T-helper 2 cell (primary cell): ENCODE measurements at places on chromosomes 7 and 10.

GRCh38 chr10:48880016-48880705, 59.5 kb downstream of the LRRC18 start:
- DNase-seq = no peak

GRCh38 chr10:49243610-49244283, 55.2 kb upstream of the C10orf71 start:
- DNase-seq = no peak

GRCh38 chr10:75672111-75672671, 240.8 kb downstream of the LRMDA start:
- DNase-seq = no peak

- DNase-seq = no peak
These were observed 2.6 kb downstream of the ZC3HAV1 start for GRCh38 chr7:139106959-139107358.

- no peak for DNase-seq
These were observed 8.0 kb downstream of the RRP12 start for GRCh38 chr10:97393034-97393573.

DNA sequence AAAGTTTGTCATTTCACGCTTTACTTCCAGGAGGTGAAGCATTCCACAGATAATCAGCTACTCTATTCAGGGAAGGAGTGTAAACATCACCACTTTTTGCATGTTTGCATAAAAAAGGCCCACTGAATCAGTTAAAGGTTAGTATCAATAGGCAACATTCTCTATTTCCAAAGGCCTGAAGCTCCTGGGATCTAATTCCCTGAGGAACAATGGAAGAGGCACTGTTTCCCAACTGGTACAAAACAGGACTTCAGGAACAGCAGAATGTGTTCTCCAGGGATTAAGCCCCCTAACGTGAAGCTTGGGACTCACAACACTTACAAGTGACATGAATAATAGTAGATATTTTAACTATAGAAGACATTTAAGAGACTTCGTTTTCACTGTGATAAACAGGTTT, 6.1 kb downstream of the LRRN3 start:
- DNase-seq = no peak

DNA sequence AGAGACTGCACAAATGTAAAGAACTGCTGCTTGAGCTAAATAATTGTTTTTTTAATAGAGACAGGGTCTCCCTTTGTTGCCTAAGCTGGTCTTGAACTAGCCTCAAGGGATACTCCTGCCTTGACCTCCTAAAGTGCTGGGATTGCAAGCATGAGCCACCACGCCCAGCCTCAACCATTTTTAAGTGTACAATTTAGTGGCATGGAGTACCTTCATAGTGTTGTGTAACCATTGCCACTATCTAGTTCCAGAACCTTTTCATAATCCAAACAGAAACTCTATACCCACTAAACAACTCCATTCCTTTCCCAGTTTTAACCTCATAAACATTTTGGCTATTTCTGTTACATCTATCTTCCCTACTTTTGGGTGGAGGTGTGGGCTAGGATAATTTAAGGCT, 6.7 kb downstream of the EIF4H start:
- no peak for DNase-seq

DNA sequence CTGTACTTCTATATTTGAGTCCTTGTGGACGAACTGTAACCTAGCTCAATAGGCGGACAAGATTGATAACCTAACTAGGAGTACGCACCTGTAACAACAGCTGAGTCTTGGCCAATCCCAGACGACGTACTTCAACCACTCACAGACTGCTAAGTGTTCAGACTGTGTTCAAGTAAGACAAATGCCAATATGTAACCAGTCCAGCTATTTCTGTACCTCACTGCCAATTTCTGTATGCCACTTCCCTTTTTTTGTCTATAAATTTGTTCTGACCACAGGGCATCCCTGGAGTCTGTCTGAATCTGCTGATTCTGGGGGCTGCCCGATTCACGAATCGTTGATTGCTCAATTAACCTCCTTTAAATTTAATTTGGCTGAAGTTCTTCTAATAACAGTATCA, 32.2 kb downstream of the HACD1 start:
- DNase-seq = no peak

DNA sequence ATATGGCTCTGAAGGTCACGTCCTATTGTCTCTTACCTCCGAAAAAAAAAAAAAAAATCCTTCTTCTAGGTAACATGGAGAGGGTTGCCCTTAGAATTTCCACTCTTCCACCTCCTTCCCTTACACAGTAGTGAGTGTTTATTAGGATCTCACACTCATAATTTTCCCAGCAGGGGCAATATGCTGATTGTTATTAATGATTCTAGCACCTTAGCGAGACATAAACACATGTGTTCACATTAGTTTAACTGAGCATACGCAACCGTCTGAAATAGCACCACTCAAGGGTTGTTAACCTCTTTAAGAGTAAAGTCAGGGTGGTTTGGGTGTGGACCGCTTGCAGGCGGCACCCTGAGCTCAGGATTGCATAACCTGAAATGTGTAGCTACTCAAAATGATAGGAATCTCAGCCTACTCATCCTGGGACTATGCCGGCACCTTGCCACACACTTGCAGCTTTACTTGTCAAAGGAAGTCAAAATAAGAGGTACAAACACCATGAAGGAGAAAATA, 52.2 kb downstream of the CPEB3 start:
- no peak for DNase-seq

GRCh38 chr7:120806669-120807068, 51.3 kb downstream of the TSPAN12 start:
- DNase-seq = no peak

GRCh38 chr7:92177362-92177761, 1.6 kb downstream of the LRRD1 start:
- no peak for DNase-seq

DNA sequence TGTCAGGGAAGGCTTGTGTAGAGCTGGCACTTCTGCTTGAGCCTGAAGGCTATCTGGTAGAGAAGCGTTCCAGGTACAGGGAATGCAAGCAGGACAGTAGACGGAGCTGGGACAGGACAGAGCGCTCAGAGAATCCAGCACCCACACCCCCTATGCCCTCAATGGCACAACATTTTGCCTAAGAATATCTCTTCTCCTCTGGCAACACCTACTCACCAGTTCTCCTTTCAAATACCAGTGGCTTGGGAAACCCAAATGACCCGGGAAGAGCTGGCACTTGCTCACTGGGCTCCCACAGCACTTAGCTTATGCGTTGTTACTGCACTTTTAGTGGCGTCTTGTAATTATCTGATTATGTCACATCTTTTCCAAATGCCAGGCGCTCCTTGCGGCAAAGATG, 118.6 kb downstream of the RNF216 start:
- no peak for DNase-seq

- no peak for DNase-seq
These were observed 35.3 kb downstream of the SLC16A9 start for GRCh38 chr10:59674215-59674836.

GRCh38 chr10:86963341-86963919, 4.9 kb upstream of the ADIRF start:
- DNase-seq = no peak

DNA sequence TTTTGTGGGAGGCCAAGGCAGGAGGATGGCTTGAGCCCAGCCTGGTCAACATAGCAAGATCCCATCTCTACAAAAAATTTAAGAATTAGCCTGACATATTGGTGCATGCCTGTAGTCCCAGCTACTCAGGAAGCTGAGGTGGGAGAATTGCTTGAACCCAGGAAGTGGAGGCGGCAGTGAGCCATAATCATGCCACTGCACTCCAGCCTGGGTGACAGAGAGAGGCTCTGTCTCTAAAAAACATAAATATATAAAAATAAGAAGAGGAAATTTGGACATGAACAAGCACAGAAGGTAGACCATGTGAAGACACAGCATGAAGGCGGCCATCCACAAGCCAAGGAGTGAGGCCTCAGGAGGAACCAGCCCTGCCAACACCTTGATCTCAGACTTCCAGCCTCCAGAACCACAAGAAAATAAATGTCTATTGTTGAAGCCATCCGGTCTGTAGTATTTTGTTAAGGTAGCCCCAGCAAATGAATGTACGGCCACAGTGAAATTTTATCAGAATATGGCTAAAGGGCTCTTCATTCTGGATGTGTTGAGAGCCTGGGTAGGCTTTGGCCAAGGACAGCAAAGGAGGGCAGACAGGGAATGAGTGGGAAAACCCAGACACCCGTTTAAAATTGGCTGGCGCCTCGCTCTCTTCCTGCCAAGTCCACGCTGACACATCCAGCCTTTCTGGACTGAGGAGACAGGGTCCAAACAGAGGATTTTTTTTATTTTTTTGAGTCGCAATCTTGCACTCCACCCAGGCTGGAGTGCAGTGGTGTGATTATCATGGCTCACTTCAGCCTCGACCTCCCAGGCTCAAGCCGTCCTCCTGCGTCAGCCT, 12.9 kb upstream of the GRID2IP start:
- no peak for DNase-seq

GRCh38 chr10:60340973-60341372, 48.7 kb downstream of the ANK3 start:
- no peak for DNase-seq

GRCh38 chr10:58209669-58210068, 58.0 kb downstream of the IPMK start:
- DNase-seq = no peak

DNA sequence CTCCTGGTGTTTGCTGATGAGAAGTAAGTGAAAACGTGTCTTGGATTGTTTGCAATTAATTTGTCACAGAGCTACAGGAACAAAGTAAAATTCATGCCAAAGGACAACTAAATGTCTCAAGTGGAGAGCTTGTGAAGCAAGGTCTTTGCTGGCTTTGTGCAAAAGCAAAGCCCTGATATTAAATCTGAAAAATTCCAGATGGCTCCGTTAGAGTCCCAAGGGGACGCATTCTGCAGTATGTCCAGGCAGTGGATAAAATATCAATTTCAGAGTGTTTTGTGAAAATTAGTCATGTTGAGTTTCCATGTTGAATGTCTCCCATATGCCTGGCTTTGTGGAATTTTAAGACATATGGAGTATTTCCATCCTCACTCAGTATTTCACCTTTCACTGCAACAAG, 102.5 kb upstream of the PTN start:
- DNase-seq = no peak

- DNase-seq = no peak
These were observed 70.2 kb downstream of the EVX1 start for GRCh38 chr7:27312820-27313219.

DNA sequence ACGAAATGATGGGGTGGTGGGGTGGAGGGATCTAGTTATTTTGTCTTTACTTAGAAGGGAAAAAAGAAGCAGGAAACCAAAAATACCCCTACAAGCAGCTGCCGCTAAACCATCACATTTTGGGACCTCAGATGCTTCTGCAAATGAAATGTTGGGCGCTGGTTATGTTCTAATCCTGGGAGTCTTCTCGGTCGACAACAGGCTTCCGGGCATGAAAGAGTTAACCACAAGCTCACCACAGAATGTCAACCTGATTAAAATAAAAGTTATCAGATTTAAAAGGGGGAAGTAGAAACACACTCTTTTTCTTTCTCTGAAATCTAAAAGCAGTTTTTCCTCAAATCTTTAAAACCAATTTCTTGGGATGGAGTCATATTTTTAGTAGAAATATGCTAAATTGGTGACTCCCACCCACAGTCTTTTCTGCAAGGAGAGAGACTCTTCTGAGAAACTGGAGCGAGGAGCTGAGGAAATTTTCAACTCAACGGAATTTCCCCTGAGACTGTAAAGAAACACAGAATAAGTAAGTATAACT, 16.8 kb downstream of the IL2RA start:
- no peak for DNase-seq
